ENCODE measurements at places on chromosomes 4 and X.

- DNase-seq, result peak; percentile 44
These were observed 22.3 kb downstream of the UGT2A2 start for GRCh38 chr4:69617083-69617694.

GRCh38 chrX:131725001-131725654 is 181.3 kb downstream of the OR13H1 start:
- no peak for DNase-seq

GRCh38 chr4:183596067-183596757 is 62.8 kb downstream of the RWDD4 start:
- DNase-seq, result peak; percentile 27

DNA sequence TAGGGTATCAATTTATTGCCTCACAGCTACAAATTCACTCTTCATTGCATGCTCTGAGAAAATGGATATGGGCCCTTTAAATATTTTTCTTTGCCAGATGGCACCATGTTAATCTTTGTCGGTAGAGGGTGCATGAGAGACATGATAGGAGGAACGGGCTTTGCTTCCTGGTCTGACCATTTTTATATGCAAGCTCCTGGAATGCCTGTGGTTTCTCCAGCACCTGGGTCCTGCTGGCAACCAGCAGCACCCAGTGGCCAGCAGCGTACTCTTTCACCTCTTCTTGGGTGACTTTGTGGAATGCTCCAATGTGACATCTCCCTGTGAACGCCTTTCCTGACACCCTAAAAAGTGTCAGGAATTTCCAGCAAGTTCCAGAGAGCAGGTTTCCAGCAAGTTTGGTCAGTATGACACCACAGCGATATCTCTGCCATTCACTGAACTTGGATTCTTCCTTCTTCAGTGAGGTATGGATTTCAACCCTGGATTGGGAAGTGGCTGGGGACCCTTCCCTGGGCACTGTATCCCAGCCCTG is 140.3 kb upstream of the PGRMC2 start:
- DNase-seq, result peak; percentile 85

- DNase-seq, result no peak
These were observed 68.3 kb upstream of the ATOH1 start for GRCh38 chr4:93760284-93760683.

- peak; percentile 100 for DNase-seq
These were observed 35.9 kb upstream of the CXCL8 start for GRCh38 chr4:73704314-73705055.

DNA sequence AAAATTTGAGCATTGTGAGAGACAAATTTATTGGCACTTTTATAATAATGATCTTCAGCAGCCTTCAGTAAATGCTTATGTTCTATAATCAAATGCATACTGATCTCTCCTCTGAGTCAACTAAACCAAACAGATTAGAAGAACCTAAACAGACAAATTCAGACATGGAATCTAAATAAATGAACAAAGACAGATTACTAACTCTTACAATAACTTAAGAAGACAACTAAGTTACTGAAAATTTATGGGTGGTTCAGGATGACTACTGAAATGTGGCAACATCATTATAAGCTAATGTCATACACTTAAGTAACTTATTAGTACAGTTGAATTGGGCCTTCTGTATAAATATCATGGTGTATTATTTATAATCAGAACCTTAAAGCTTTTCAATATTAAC is 127.3 kb downstream of the NEK1 start:
- peak; percentile 31 for DNase-seq

GRCh38 chrX:108299101-108299591 is 139.1 kb downstream of the COL4A6 start:
- DNase-seq, result peak; percentile 27

GRCh38 chrX:150489359-150490015 is 78.9 kb upstream of the MTM1 start:
- DNase-seq, result no peak

DNA sequence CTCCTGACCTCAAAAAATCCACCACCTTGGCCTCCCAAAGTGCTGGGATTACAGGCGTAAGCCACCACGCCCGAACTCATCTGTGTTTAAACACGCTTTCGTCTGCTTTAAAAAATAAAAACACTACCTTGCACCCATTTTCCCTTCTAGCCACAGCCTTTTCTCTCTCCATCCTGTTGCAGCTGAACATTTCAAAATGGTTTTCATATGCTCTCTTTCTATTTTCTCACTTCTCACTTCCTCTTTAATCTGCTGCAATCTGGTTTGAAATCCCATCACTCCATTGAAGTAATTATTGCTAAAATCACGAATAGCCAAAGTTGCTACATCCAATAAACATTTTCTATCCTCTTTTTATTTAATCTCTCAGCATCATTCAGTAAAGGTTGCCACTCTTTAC is 70.0 kb downstream of the DCHS2 start:
- DNase-seq, result no peak

GRCh38 chr4:39291686-39292085 is 74.5 kb downstream of the RFC1 start:
- no peak for DNase-seq

GRCh38 chrX:53678667-53679066 is 7.9 kb downstream of the HUWE1 start:
- DNase-seq, result peak; percentile 41

- no peak for DNase-seq
These were observed 72.7 kb downstream of the ANXA10 start for GRCh38 chr4:168164915-168165548.

DNA sequence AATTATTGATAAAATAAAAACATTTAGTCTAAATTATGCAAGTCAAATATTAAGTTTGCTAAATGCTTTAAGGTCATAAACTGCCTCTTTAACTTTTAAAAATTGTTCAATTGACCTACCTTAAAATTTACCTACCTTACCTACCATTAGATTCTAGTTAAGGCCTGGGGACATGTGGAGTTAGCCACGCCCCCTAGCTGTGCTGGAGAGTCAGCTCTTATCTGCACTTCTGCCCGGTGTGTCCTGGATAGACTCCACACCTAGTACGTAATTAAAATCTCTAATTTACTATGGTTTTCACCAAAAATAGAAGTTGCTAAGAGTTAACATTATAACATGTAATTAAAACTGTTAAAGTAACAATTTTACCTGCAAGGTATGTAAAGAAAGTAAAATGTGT is 22.7 kb downstream of the TENM3 start:
- DNase-seq, result no peak

DNA sequence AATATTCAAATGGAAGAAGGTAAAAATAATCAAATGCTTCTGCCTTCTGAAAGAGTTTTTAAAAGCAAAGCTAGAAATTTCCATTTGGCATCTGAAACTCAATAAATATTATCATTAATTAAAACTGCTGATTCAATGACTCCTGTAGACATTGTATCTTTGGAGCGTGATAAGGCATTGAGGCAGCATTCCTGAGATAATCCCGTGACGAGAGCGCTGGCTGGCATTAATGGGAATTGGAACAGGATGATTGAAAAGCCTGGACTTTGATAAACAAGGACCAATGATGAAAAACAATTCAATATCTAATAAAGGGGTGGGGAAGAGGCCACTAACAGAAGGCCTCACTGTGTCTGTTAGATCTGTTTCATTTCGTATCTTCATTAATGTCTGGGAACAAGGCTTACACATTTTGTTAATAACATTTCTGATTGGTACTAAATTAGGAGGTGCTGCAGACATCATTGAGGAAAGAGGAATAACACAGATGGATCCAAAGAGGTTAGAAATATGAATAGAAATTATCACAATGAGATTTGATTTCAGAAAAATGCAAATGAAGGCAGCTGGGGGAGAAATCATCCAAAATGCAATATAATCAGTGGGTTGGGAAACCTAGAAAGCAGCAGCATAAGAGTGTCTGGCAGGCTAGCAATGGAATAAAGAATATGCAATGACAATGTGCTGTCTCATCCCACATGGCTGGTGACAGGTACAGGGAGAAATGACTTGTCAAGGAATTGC is 102.3 kb downstream of the SCD5 start:
- DNase-seq, result no peak

DNA sequence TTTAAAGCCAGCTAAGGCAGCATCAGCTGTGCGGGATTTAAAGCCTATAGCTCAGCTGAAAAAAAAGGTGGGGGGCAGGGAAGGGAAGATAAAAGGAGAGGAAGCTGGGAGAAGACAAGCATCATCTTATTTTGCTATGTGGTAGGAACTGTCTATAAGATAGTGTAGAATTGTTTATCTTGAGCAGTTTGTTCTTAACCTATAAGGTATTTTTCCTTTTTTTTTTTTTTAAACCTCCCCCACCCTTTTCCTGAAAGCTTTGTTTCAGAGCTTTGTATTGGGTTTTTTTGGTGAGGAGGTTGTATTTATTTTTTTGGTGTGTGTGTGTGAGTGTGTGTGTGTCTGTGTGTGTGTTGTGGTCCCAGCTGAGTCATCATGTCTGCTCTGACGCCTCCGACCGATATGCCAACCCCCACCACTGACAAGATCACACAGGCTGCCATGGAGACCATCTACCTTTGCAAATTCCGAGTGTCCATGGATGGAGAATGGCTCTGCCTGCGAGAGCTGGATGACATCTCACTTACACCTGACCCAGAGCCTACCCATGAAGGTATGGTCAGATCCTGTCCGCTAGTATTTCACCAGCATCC is 531 bp downstream of the RUFY3 start:
- peak; percentile 73 for DNase-seq

GRCh38 chrX:153495362-153495751 is 577 bp downstream of the BGN start:
- peak; percentile 29 for DNase-seq

DNA sequence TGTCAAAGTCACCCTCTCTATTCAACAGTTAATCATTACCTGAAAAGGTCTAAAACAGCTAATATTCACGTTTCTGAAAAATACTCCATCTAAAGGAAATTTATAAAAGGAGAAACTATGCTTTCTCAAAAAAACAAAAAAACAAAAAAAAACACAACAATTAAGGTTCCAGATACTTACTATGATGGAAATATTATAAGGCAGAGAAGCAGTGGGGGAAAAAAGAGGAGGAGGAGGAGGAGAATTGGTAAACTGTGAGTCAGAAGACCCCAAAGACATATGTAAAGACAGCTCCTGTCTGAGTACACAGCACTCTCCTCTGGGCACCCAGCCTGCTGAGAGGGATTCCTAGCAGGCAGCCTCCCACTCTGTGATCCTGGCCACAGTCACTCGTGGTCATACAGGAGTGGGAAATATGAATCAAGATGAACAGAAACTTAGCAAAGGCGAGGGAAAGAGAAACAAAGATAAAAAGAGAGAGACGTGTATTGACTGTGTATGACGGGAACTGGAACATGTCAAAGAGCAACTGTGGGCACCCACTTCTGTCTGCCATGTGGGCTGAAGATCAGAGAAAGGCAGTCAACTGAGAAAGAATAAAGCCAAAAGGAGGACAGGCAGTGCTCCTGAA is 12.5 kb downstream of the KLHL15 start:
- DNase-seq, result no peak

GRCh38 chr4:150855981-150856510 is 159.0 kb downstream of the LRBA start:
- DNase-seq, result no peak
